Esophagus squamous epithelium (tissue), 5 donors: ENCODE measurements at places on chromosomes 11 and 22.

- no peak for DNase-seq
These were observed 15.6 kb downstream of the KIAA1671 start for GRCh38 chr22:24968066-24968561.

- no peak for DNase-seq
These were observed 364.1 kb upstream of the PITPNB start for GRCh38 chr22:28283068-28283654.

DNA sequence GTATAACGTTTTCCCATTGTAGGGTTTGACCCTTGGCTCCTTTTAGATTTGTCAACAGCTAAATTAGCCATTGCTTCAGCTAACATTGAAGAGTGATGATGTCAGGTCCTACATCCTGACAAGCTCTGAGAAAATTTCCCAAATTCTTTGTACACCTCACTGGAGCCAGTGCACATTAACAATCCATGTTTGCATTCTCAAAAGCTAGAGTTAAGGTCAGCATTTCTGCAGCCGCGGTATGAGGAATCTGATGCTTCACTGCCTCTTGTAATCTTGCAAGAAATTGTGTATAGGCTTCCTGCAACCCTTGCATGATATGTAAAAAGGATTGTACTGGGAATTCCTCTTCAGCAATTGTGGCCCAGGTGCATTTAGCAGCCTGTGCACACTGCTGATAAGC lies 33.1 kb upstream of the NCAM1 start:
- DNase-seq: no peak

DNA sequence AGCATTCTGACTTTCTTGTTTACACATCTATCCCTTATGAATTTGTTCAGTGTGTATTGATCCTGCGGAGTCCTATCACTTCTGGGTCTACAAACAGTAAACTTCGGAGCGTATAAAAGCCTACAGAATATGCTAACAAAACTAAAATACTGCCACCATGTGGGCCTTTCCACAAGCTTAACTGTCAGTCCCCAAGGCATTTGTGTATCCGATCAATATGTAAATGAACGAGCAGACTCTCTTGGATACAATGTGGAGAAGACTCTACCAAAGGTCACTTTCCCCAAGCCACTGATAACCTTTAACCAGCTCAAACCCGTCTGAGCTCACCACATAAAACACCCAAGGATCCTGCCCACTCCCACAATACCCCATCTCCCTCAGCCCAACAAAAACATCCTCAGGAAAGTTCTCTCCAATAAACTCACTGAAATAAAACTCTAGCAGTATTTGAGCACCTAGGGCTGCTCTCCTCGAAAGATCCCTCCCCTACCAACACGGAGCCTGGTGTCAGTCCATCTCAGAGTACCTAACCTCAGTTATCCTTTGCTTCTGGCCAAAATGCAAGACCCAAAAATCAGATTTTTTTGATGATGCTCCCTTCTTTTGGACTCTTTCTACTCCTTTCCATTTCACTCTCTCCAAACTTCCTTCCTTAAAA lies 17.8 kb downstream of the ADA2 start:
- no peak for DNase-seq

GRCh38 chr22:36864454-36865215 lies 3.8 kb downstream of the NCF4 start:
- no peak for DNase-seq

DNA sequence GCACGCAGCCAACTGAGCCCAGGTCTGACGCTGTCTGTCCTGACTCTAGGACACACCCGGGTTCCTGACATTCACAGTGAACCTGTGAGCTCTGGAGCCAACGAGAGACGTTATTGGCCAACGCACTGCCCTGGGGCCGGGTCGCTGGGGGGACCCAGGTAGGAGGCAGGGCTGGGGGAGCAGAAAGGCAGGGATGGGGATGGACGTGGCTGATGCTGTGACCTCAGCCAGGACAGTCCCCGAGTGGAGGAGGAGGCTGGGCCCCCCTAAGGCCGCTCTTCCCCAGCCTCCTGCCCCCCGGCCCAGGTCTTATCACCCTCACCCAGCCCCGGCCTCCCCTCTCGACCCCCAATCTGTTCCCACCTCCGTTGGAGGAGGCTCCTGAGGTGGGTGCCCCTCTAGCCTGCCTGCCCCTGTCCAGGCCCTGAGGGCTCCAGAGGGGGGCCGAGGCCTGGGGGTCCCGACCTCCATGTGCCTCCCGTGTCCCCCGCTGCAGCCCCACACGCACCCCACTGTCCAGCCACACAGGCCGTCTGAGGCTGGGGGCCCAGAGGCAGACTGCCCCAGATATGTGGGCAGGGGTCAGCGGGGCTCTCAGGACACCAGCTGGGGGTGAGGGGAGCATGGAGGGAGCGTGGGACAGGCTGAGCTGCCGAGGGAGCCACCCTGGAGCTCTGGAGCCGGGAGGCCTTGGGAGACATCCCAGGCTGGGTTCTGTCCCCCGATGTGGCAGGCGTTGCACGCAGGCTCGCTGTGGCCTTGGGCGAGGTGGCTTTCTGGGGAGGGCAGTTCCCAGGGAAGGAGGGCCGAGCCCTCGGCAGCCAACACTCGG lies 29.2 kb upstream of the MUC5AC start:
- no peak for DNase-seq

GRCh38 chr22:44505796-44506354 lies 7.8 kb upstream of the RTL6 start:
- no peak for DNase-seq

GRCh38 chr11:17713851-17714250 lies 5.5 kb upstream of the MYOD1 start:
- DNase-seq: no peak

- no peak for DNase-seq
These were observed 39.3 kb downstream of the AMBRA1 start for GRCh38 chr11:46554213-46555147.

GRCh38 chr22:41775976-41776375 lies 24.5 kb upstream of the CCDC134 start:
- DNase-seq: no peak

DNA sequence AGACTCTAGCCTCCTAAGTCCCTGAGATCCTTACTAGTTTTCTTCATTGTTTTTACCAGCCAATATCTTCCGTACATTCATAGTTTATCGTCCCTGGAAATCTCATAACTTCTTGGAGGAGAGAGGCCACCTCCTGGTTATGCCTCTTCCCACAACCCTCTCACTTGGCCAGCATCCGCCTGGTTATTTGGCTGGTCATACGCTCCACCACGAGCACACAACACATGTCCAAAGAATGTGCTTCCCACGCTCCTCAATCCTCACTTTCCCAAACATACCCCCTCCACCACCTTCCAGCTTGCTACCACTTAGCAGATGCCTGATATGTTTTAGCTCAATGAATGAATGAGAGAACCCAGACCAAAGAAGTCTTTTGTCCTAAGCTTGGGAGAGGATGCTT lies 83.5 kb upstream of the EIF3D start:
- no peak for DNase-seq
